ENCODE measurements at places on chromosomes 16 and 17. TPM values are rescaled to one million over a fixed set of nuclear protein-coding genes. Genes with fewer than 3 reads are reported as not detected.

PRRT2 gene
- total RNA-seq: not detected

RNF166 gene
- 27.7 TPM for total RNA-seq

SPATA32 gene
- total RNA-seq: 1.0 TPM

TEKT5 gene
- total RNA-seq: not detected

GRCh38 chr17:31680126-31680525, 178.9 kb downstream of the COPRS start:
- DNase-seq: no peak

DNA sequence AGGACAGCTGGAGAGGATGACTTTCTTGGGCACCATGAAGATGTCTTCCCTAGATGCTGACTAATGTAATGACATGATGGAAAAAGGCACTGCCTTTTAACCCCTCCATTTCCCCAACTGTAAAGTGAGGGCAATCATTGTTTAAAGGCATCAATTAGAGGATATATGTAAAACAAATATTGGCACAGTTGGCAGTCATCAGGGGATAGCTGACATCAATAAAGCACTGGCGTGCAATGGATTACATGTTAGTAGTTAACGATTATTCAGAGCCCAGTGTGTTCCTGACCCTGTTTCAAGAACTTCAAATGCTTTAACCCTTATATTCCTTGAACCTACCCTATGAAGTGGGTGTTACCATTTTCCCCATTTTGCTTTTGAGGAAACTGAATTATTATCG, 100.7 kb downstream of the TMEM114 start:
- DNase-seq: no peak

DNA sequence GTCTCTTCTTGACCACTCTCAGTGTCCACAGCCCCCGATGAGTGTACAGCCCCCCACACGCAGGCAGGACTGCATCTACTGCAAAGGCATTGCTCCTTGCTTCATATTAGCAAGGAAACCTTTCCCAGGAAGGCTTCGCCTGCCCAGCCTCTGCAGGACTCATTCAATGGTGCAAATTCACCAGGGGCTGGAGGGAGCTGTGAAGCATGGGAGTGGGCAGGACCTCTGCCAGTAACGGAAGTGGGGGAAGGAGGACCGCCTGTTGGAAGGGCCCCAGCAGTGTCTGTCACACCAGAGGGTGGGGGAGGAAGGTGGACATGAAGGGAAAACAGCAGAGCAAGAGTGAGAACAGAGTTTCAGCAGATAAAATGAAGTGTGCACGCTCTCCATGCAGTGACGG, 2.5 kb downstream of the SPATA33 start:
- no peak for DNase-seq

Data from body of pancreas (tissue), 4 donors.